GM06990 (cell line): ENCODE measurements at places on chromosomes 7 and 10.

GRCh38 chr7:80681272-80681885 lies 42.9 kb downstream of the CD36 start:
- no peak for DNase-seq

DNA sequence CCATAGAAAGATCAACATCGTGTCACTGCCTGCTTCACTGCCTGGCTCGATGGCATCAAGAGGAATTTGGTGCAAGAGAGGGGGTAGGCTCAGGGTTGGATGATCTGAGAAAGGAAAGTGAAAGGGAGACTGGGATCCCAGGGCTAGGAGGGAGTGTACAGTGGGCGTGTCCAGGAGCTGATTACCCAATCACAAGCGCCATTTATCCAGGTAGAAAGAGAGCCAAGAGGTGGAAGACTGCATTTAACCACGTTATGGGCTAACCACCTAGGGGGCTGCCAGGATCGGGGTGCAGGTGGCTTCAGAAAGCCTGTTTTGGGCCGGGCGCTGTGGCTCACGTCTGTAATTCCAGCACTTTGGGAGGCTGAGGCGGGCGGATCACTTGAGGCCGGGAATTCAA lies 10.3 kb downstream of the PODXL start:
- no peak for DNase-seq

DNA sequence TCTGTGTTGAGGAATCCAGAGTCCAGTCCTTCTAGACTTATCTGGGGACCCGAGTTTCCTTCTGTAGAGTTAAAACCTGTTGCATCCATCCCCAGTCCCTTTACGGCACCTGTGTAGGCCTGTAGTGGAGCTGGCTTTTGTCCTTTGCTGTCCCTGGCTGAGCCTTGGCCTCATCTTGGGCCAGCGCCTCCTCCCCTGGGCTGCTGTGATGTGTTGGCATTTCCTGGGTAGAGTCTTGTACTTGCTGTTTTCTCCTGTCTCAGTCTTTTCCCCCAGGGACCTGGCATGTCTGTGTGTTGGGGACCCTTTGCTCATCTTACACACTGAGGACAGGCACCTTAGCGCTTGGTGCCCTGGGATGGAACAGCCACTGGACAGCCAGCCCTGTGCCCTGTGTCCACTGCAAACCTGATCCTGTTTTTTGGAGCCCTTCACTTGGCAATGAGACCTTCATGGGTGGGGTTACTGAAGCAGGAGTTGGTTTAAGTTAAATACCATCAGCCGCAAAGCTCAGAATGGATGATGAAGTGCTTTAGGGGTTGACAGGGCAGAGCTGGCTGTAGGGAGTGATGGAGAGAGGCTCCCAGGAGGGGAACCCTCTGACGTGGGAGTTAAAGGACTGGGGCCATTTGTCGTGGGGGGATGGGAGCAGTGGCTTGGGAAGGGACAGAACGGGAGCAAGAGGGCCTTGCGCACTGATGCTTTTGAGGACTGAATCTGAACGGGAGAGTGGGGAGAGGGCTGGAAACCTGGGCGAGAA lies 50.9 kb downstream of the CUX1 start:
- no peak for DNase-seq

GRCh38 chr10:30940256-30940655 lies 91.4 kb downstream of the ZNF438 start:
- DNase-seq, result no peak

GRCh38 chr10:47278152-47278473 lies 21.9 kb upstream of the GDF10 start:
- DNase-seq, result no peak

DNA sequence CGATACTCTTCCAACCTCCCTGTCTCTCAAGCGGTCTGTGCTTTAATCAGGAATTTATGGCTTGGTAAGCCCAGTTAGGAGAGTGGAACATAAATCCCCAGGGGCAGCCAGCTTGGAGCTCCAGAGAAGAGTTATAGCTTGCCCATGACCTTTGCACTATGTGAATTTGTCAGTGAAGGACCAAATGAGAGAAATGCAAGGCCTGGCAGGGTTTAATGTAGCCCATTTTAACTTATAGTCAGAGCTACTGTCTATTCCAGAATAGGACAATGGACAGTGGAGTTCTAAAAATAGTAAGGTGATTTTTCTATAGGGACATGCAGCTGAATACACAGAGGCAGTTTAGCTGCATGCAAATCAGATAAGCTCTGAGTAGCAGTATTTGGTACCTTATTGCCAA lies 142.6 kb upstream of the CAV2 start:
- DNase-seq, result no peak

GRCh38 chr7:39709029-39709428 lies 85.7 kb downstream of the RALA start:
- DNase-seq, result no peak

- DNase-seq, result no peak
These were observed 123.1 kb downstream of the NRBF2 start for GRCh38 chr10:63256009-63256773.

DNA sequence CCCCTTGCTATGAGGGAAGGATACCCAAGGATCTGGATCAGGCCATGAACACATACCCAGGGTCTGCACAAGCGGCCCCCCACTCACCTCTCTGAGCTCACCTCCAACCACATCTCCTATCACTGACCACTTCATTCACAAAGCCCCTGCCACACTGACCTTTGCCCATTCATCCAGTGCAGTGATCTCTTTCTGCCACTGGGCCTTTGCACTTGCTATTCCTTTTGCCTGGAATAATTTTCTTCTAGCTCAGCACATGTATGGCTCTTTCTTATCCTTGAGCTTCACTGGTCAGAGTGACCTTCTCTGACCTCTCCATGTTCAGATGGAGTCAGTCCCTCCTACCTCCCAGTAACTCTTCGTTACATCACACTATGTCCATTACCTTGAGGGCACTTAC lies 48.3 kb downstream of the ADRA2A start:
- no peak for DNase-seq

GRCh38 chr10:25786161-25786560 lies 147.9 kb upstream of the MYO3A start:
- DNase-seq, result no peak

DNA sequence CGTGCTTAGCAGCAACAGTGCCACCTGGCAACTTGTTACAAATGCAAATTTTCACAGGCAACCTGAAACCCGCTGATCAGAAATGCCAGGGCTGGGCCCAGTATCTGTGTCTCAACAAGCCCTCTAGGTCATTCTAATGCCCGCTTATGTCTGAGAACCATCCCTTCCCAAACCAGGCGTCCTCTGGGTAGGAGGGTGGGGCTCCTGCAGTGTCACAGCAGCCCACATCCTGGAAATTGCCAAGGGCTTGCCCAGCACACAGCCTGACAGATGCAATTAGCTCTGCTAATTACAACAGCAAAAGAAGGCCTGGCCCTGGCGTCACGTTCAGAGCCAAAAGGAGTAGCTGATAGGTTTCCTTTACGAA lies 15.9 kb downstream of the ITPRIP start:
- DNase-seq, result no peak

DNA sequence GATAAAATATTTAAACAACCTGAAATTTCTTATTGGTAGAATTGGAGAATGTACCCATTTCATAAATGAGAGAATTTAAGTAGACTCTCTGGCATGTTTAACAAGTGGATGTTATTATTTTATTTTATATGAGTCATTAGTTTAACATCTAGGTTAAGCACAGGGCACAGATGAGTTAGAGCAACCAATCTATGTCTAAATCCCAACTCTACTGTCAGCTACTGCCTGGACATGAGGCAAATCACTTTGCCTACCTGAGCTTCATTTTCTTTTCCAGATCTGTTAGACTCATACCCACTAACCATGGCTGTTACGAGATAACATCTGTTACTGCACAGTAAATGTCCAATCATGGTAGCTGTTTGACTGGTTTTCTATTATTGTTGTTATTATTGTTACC lies 251.1 kb downstream of the INHBA start:
- no peak for DNase-seq

DNA sequence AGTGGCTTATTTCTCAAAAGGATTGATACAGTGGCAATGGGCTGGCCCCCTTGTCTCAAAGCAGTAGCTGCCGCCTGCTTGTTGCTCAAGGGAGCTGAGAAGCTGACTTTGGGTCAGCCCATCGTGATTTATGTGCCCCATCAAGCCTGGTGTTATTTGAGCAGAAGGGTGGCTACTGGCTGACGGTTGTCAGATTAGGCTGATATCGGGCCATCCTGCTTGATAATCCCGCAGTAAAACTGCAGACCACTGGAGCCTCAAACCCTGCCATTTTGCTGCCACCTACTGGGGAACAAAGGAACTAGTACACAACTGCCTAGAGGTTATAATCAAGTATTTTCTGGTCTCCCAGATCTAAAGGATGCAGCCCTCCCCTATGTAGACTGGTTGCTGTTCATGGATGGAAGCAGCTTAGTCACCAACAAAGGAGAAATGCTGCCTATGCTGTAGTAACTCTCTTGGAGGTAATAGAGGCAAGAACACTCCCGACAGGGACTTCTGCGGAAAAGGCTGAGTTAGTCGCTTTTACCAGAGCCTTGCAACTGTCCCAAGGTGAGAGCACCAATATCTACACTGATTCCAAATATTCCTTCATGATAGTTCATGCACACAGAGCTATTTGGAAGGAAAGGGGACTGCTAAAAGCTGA lies 65.9 kb upstream of the ZNF92 start:
- peak; percentile 4 for DNase-seq

DNA sequence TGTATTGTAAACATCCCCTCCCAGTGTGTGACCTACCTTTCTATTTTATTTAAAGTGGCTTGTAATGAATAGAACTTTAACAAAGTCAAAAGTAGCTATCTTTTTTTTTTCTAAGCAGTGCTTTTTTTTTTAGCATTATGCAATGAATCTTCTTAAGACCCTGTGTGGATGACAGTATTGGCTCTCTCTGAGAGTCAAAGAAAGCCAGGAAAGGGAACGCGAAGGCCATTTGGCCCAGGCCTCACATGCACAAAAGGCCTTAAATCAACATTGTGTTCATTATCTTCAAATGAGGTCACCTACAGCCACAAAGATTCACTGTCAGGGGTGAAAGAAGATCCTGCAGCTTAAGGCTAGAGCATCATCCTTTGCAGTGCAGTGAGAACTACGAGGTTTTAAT lies 721.5 kb downstream of the GRID1 start:
- DNase-seq, result no peak

DNA sequence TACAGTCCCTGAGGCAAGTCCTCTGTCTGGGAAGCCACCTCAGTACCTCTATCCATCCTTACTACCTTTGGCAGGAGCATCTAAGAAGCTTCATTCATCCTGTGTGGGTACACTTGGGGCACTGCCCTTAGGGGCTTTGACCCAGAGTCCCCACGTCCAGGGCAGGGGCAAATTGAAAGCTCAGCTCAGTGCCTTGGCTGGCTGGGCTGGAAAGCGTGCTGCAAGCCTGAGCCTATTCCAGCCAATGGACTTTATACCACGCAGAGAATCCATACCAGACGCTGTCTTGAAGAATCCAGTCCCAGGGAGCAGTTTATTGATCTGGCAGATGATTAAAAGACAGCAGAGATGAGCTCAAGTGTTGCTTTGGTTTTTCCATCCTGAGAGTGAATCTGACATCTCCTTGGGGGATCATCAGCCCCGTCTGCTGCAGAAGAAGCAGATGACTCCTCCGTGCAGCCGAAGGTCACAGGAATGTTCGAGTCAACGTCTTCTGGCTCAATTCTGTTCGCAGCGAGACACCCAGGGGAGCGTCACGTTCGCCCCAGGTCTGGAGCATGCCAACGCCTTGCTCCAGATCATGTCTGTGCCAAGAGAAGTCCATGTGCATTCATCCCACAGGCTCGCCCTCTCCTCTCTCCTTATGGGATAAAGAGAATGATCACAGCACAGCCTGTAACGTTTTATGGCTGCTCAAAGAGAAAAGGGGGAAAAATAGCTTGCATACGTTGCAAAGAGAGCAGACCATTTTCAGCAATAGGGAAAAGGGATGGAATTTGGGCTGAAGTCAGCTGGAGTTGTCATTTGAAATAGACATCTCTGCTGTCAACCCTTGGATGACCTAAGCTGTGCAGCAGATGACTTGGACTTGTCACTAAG lies 35.8 kb upstream of the LYZL1 start:
- DNase-seq, result no peak

- no peak for DNase-seq
These were observed 41.3 kb downstream of the TBXAS1 start for GRCh38 chr7:139870380-139870779.

DNA sequence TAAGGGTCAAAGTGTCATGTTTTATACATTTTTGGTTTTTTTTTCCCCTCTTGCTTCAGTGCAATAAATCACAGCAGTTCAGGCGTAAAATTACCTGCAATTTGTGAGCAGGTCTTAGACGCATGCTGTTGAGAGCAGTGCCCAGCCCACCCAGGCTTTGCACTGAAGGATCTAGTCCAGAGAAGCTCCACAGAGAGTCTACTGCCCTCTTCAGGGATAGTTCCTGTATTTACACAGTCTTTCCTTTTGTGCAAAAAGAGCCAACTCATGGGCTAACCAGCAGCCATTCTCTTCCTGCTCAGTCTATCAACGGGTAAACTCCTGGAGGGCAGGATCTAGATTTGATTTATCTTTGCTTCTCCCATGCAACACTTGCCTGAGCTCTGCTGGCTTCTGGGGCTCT lies 82.2 kb upstream of the NAMPT start:
- no peak for DNase-seq

DNA sequence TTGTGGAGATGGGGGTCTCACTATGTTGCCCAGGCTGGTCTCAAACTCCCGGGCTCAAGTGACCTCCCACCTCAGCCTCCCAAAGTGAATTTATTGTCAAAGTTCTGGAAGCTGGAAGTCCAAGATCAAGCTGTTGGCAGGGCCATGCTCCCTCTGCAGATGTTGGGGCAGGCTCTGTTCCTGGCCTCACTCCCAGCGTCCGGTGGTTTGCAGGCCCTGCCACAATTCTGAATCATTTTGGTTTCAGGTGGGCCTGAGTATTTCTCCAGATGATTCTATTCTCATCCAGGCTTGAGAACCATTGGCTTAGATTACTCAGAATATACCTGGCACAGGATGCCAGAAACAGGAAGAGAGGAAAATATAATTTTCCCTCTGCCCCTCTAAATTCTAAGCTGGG lies 737.4 kb downstream of the TNS3 start:
- DNase-seq, result no peak

DNA sequence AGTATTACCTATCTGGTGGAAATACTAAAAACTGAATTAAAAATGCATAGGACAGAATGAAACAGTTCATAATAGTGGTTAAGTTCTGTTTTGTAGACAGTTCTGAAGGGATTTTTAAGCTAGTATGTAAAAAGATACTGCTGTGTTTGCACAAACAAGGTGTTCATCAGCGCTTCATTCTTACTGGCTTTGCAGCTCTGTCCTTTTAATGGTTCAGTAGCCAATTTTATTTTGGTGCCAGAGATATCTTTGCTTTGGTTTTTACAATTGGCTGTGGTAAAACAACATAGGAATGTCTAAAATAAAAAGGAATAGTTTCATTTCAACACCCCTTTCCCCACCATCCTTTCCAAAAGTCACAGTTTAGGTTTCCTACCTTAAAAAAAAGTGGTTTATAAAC lies 33.0 kb downstream of the STAM start:
- DNase-seq, result no peak

GRCh38 chr10:131816941-131817700 lies 83.7 kb upstream of the PPP2R2D start:
- DNase-seq, result no peak

- DNase-seq, result no peak
These were observed 69.5 kb upstream of the C1GALT1 start for GRCh38 chr7:7112868-7113267.
